ENCODE measurements at places on chromosomes 16 and 17. TPM values are rescaled to one million over a fixed set of nuclear protein-coding genes. Genes with fewer than 3 reads are reported as not detected.

MT1G gene
- 2.2 TPM for total RNA-seq

DNA sequence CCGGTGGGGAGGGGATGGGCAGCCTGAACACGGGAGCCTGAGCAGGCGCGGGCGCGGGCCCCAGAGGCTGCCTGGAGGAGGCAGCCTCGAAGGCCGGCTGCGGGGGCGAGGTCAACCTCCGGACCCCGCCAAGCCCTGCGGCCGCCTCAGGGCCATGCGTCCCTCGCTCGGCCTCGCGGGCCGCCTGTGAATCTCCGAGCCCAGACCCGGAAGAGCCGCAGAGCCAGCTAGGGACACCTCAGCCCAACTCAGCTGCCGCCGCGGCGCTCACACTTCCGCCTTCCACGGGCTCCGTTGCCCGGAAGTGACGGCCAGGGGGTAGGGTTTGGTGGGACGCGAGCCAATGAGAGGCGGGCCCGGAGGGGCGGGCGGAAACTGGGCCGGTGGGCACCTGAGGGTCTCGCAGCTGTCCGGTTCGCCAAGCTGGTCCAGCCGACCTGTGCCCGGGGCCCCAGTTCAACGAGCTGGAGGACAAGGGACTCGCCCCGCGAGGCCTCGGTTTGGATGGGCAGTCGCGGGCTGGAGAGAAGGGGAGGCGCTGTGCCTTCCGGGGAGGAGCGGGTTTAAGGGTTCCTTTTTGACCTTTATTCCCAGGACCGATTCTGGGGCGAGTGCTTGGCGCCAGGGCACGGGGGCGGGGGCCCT, at the start of gene SLC38A10:
Gene SLC38A10, minus strand, starts transcription at position 277 of the 645 bp plus-strand sequence. CDS start 386 bp downstream, outside the sequence.
- peak; percentile 95 for DNase-seq

- DNase-seq: no peak
Observed at GRCh38 chr16:8878523-8878911, 3.6 kb upstream of the LITAFD start.

DNA sequence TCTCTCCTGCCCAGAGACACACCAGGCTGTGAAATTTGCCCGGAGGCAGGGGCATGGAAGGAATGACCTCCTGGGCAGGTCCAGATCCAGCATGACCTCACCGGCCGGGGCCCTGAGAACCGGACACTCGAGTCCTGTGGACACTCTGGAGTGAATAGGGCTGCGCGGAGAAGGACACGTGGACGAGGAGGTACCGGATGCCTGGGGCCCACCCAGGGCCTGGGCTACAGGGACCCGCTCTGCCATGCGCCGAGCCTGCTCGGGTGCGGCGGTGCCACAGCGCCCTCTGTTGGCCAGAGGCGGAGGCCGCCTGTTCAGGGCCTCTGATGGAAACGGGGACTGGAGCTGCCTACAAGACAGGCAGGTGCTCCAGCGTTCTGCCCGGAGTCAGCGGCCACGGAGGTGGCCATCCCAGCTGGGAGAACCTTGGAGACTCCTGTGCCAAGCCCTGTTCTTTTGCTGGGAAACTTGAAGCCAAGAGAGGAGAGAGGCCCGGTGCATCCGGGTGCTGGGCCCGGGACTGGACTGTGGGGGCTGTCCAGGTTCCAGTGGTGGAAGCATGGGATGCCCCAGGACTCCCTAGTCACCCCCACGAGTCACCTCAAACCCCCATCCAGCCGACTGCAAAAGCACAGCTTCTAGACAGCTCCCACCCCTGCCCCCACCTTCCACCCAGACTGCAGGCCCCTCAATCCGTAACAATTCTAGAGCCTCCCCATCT, 19.3 kb upstream of the NXPH3 start:
- DNase-seq: peak; percentile 84

Measured in activated CD4-positive, alpha-beta memory T cell treated with anti-CD3 and anti-CD28 coated beads, Interleukin-2, amount 10 ng/mL, durations not matched to agents 7 days and 5 days (primary cell).